ENCODE measurements at places on chromosomes 1 and 21.
A peak's percentile ranks its signal among the peaks of the same experiment; 100 is the strongest.

DNA sequence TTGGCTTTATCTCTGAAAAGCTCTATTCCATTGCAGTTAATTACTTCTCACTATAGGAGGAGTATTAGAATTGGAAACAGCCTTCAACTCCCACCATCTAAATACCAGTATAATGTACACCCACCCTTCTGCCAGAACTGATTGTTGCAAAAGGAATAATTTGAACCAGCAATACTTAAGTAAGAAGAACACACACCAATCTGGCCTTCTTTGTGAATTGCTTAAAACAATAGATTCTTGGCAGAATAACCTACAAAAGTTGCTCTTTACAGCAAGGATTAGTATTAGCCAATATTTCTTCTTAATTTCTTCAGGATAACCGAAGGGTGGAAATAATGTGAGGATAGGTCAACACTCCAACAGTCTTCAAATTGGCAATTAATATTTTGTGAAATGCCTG lies 54.9 kb upstream of the ADAMTS5 start:
- no peak for DNase-seq

- DNase-seq: no peak
Measured at GRCh38 chr1:155816351-155816750, 40.7 kb downstream of the GON4L start.

GRCh38 chr1:221783437-221783836 lies 41.5 kb upstream of the DUSP10 start:
- DNase-seq: peak; percentile 37

- no peak for DNase-seq
Measured at GRCh38 chr1:23644555-23644866, 47.1 kb upstream of the RPL11 start.

GRCh38 chr1:39826583-39826982 lies 37.9 kb upstream of the BMP8B start:
- DNase-seq: no peak

DNA sequence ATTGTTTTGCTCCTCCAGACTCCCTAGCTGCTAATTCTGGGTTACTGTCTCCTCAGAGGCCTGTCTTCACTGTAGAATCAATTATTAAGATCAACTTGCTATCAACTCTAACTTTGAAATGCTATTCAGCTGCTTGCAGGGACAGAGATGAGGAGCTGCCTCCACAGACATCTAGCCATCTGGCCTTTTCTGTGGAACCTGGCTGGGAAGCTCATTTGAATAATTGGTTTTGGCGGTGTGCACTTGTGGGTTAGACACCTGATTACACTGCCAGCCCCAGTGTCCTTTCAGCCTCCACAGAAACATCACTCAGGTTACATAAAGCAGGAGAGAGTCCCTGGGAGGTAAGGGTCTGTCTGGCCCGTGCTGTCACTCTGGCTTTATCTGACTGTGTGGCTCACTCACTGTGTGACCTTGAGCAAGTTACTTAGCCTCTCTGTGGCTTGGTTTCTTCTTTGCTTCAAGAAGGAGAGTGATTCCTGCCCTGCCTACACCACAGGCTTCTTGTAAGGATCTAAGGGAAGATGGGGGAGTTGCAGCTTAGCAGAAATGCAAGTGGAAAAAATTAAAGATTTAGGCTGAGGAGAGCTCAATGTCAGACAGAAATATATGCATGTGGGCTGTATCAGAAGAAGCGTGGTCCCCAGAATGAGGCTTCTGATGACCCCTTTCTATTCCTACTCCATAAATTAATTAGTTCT lies 131.6 kb downstream of the BEND5 start:
- DNase-seq: no peak

- DNase-seq: no peak
Measured at GRCh38 chr21:27429710-27430341, 462.9 kb upstream of the ADAMTS5 start.
